ENCODE measurements at places on chromosomes 3 and 15. TPM values are rescaled to one million over a fixed set of nuclear protein-coding genes. Genes with fewer than 3 reads are reported as not detected.
A peak's percentile ranks its signal among the peaks of the same experiment; 100 is the strongest.

GRCh38 chr3:13934315-13934714 lies 54.4 kb upstream of the WNT7A start:
- no peak overlapping the region for H3K27ac ChIP-seq
- DNase-seq = no peak
- no peak overlapping the region for H3K4me3 ChIP-seq

GRCh38 chr3:129996073-129996472 lies 21.6 kb downstream of the TRH start:
- H3K36me3 ChIP-seq = no peaks in the 10 kb centered on the region
- H3K4me1 ChIP-seq = no peaks in the 10 kb centered on the region
- H3K27me3 ChIP-seq = peaks cover 50% of the 10 kb centered on the region
- H3K27ac ChIP-seq = no peak overlapping the region
- no peak for DNase-seq

DNA sequence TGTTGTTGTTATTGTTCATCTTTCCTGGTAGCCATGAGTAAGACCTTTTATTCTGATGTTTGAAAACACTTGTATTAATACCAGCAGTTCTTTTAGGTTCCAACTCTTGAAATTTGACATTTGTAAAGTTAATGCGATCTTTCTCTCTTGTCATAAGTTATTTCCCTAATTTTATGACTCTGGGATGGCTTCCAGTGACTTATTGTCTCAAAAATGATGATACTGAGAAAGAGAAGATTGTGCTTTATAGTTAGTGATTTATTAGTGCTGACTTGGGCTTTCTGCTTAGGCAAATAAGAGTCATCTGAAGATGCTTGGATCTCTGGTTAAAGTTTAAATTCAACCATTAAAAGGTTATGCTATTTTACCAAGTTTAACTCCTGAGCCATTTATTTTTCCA lies 715.2 kb downstream of the GRM7 start:
- no peaks in the 10 kb centered on the region for H3K4me1 ChIP-seq
- no peaks in the 10 kb centered on the region for H3K27me3 ChIP-seq
- H3K4me3 ChIP-seq = no peak overlapping the region
- peaks cover 8% of the 10 kb centered on the region for H3K36me3 ChIP-seq
- H3K27ac ChIP-seq = no peak overlapping the region

- H3K4me3 ChIP-seq = no peak overlapping the region
- peaks cover 7% of the 10 kb centered on the region for H3K27me3 ChIP-seq
- peak overlapping the region; percentile 74 for H3K27ac ChIP-seq
- H3K36me3 ChIP-seq = no peaks in the 10 kb centered on the region
These were observed 2.9 kb upstream of the ZNF710 start for GRCh38 chr15:89998141-89998661.

GRCh38 chr3:5011555-5012256 lies 32.5 kb downstream of the BHLHE40 start:
- no peak overlapping the region for H3K27ac ChIP-seq
- no peak for DNase-seq
- no peak overlapping the region for H3K4me3 ChIP-seq

GRCh38 chr3:53180305-53181023 lies 19.5 kb downstream of the PRKCD start:
- no peak overlapping the region for H3K27ac ChIP-seq
- H3K36me3 ChIP-seq = peaks cover 13% of the 10 kb centered on the region
- 0 out of 2 replicates have a peak, but pooled peaks cover 1% of the 10 kb centered on the region for H3K27me3 ChIP-seq
- H3K4me3 ChIP-seq = no peak overlapping the region

GRCh38 chr3:21747966-21748555 lies 2.9 kb downstream of the ZNF385D start:
- no peaks in the 10 kb centered on the region for H3K36me3 ChIP-seq
- H3K27ac ChIP-seq = no peak overlapping the region
- DNase-seq = no peak

DNA sequence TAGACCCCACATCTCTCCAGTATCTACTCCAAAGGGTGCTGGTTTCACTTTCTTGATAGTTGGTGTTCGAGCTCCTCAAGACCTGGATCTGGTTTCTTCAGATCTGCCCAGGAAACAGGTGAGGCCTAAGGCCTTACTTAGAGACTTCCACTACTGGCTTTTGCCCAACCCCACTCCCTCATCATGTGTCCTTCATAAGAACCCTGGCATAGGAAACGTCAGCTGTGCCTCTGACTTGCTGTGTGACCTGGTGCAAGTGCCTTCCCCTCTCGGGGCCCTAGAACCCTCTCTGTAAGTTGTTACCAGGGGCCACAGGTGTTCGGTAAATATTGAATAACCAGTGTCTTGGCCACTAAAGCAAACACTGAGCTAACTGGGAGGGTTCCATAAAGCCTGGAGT lies 3.9 kb downstream of the OXTR start:
- H3K27ac ChIP-seq = peak overlapping the region; percentile 88
- peaks cover 79% of the 10 kb centered on the region for H3K36me3 ChIP-seq
- DNase-seq = no peak
- peak overlapping the region; percentile 97 for H3K4me3 ChIP-seq
- peaks cover 77% of the 10 kb centered on the region for H3K4me1 ChIP-seq

DNA sequence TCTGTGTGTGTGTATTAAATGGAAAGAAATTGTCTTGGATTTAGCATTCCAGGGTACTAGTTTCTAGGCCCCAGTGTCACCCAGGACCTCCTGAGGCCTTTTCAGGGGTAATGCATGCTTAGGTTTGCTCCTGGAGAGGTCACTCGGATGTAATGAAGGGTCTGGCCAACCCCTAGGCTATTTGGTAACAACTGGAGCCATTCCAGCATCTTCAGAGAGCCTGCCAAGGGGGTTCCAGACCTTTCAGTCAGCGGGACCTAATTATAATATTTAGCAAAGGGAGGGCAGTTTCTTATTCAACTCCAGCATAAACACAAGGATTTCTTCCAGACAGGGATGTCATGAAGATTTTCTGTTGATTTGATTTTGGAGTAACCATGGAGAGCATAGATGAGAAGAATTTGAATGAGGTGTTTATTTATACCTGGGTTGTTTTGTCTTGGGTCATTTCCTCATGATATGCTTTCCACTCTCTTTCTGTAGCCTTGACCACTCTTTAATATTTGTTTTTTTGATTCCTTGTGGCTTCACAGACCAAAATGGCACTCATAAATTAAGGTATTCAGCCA lies 17.4 kb downstream of the KAT2B start:
- H3K4me3 ChIP-seq = no peak overlapping the region
- H3K4me1 ChIP-seq = peaks cover 10% of the 10 kb centered on the region
- DNase-seq = no peak
- H3K27me3 ChIP-seq = no peaks in the 10 kb centered on the region

DNA sequence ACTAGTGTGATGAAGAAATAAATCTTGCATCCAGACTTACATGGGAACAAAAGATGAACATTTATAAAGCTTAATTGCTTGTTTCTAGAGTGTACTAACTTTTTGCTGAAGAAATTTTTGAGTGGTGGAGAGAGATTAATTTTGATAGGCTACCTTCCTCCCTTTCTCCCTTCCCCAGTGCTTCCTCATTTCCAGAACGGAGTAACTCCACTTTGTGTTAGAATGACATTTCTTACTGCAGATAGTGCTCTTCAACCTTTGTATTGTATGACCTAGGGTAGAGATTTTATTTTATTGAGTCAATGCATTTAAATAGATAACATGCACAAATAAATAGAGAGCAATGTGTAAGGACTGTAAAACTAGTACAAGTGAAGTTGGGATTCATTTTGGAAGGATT lies 1.9 kb downstream of the ATP1B3 start:
- peak overlapping the region; percentile 90 for H3K27ac ChIP-seq
- H3K4me1 ChIP-seq = peaks cover 44% of the 10 kb centered on the region
- no peaks in the 10 kb centered on the region for H3K27me3 ChIP-seq
- peaks cover 5% of the 10 kb centered on the region for H3K36me3 ChIP-seq
- DNase-seq = no peak

GRCh38 chr3:190210608-190211007 lies 89.9 kb upstream of the P3H2 start:
- H3K4me3 ChIP-seq = no peak overlapping the region
- H3K4me1 ChIP-seq = peaks cover 17% of the 10 kb centered on the region
- no peak overlapping the region for H3K27ac ChIP-seq
- no peaks in the 10 kb centered on the region for H3K36me3 ChIP-seq
- no peak for DNase-seq

- H3K27me3 ChIP-seq = no peaks in the 10 kb centered on the region
- H3K4me1 ChIP-seq = peaks cover 55% of the 10 kb centered on the region
- no peak overlapping the region for H3K4me3 ChIP-seq
- H3K36me3 ChIP-seq = peaks cover 4% of the 10 kb centered on the region
These were observed 12.7 kb downstream of the PLXND1 start for GRCh38 chr3:129593595-129594339.

DNA sequence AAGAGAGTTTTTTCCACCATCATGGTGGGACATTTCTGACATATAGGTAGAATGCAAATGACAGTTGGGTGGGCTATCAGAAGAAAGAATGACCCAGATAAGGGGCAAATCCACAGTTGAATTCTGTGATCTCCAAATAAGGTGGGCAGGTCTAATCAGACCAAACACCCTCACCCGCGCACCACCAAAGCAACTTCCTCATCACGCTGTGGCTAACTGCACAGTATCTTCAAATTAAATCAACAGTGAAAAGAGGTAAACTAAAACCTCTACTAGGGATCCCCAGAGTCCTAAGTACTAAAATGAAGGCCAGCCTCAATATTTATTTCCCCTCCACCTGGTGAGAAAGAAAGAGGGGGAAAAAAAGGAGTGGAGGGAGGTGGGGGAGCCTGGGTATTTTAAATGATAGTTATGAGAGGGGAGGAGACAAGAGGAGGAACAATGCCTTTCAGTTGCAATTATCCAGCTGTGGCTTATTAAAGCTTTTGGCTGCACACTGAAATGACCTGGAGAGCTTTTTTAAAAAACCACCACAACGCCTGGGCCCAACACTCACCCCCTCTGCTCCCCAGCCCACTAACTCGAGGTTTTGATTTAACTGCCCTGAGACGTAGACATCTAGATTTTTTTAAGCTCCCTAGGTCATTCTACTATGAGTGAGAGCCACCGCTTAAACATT lies 61.0 kb downstream of the LRIG1 start:
- H3K27me3 ChIP-seq = no peaks in the 10 kb centered on the region
- no peak for DNase-seq
- peaks cover 39% of the 10 kb centered on the region for H3K4me1 ChIP-seq
- H3K4me3 ChIP-seq = no peak overlapping the region
- H3K27ac ChIP-seq = no peak overlapping the region

DNA sequence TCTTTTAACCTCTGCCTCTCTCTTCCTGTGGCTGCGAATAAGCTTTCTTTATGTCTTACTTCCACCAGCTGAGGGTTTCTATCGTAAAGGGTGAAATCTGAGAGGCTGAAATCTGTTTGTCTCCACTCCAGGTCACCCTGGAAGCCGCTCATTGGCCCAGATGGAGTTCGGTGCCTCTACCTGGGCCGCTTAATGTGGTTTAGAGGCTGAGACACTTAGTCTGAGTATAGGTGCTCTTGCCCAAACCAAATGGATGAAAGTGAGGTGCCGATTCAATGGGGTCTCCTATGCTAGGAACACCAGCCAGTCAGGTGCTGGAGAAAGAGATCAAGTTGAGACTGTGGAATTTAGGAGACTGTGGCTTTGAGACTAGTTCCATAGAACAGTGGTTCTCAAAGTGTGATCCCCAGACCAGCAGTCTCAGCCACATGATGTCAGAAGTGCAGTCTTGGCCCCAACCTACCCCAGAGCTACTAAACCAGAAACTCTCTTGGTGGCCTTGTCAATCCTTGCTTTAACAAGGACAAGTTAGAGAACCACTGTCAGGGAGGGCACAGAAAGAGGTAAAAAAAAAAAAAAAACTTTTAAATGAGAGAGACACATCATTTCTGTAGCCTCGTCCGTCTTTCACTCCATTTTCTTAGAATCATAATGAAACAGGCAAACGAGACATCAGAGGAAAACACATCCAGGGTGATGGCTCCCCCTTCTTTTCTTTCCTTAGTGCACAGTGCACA lies 54.9 kb upstream of the CCR2 start:
- no peaks in the 10 kb centered on the region for H3K36me3 ChIP-seq
- H3K4me3 ChIP-seq = no peak overlapping the region
- H3K27me3 ChIP-seq = peaks cover 30% of the 10 kb centered on the region
- DNase-seq = no peak
- no peak overlapping the region for H3K27ac ChIP-seq

GRCh38 chr3:57064001-57064400 lies 3.5 kb downstream of the SPATA12 start:
- H3K36me3 ChIP-seq = no peaks in the 10 kb centered on the region
- DNase-seq = no peak

DNA sequence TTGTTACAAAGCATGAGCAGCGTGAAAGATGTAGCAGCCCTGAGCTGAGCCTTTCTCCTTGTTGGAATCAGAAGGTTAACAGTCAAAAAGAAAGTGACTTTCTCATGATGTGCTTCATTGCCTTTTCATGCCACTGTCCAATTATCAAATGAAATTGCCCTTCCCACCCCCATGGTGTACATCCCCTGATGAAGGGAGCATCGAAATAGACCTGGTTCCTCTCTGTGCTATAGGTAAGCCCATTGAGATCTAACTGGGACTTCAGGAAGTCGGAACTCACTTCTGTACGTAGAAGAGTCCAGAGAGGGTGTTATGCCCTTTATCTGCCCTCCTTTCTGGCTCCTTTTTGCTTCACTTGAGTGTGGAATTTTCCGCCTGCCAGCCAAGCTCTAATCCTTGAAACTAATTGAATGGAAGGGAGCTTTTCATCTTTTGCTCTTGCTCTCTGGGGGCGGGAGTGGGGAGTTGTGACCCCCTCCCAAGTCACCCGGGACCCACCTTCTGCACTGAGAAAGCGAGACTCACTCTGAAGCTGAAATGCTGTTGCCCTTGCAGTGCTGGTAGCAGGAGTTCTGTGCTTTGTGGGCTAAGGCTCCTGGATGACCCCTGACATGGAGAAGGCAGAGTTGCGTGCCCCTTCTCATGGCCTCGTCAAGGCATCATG lies 20.9 kb downstream of the ABHD6 start:
- peaks cover 6% of the 10 kb centered on the region for H3K36me3 ChIP-seq
- H3K4me3 ChIP-seq = no peak overlapping the region
- no peaks in the 10 kb centered on the region for H3K27me3 ChIP-seq
- DNase-seq = no peak

GRCh38 chr15:39807791-39808190 lies 25.1 kb upstream of the FSIP1 start:
- no peak overlapping the region for H3K4me3 ChIP-seq
- H3K4me1 ChIP-seq = peaks cover 27% of the 10 kb centered on the region
- no peak for DNase-seq
- H3K27me3 ChIP-seq = peaks cover 7% of the 10 kb centered on the region
- peaks cover 23% of the 10 kb centered on the region for H3K36me3 ChIP-seq
- H3K27ac ChIP-seq = peak overlapping the region; percentile 50

DNA sequence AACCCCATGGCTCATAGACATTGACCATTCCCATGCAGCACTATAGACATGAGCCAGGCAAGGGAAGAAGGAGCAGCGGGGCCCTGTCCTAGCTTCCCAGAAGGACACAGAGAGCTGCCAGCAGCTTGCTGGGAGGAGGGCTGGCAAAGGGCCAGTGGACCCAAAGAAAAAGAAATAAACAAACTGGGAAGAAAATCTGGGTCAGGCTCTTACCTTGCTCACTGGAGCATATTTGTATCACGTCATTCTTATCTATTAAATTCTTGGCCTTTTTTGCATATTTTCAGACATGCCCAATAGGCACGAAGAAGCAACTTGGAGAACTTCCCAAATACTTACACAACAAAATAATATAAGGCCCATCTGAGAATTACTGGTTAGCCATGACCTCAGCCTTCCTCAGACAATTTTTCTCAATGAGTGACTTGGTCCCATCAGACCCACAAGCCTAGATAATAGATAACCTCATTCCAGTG lies 28.4 kb downstream of the RASGRP1 start:
- H3K27ac ChIP-seq = peak overlapping the region; percentile 75
- DNase-seq = peak; percentile 95
- H3K4me1 ChIP-seq = peaks cover 70% of the 10 kb centered on the region
- H3K4me3 ChIP-seq = 0 out of 2 replicates have a peak overlapping the region, but pooled peaks have one; percentile 16
- H3K27me3 ChIP-seq = no peaks in the 10 kb centered on the region

VIPR1 gene
- total RNA-seq = not detected

CELSR3 gene
- total RNA-seq = 1.7 TPM

BFSP2 gene
- not detected for total RNA-seq

ITIH4 gene
- 0.80 TPM for total RNA-seq

SOX2 gene
- not detected for total RNA-seq

THUMPD3 gene
- 43.4 TPM for total RNA-seq

ZNF385D gene
- total RNA-seq = 4.0 TPM

THBS1 gene
- 7,736 TPM for total RNA-seq

All from HFFc6 (cell line).